Regular cardiac myocyte (primary cell): ENCODE measurements at places on chromosomes 16 and 17. TPM values are rescaled to one million over a fixed set of nuclear protein-coding genes. Genes with fewer than 3 reads are reported as not detected.

Gene HSPB9
- not detected in 2 replicates for total RNA-seq

Gene CD300A
- under 0.01 TPM in 1 of 2 replicates, not detected in the other for total RNA-seq

Gene SLX1A
- 13.5 and 18.8 TPM in 2 replicates for total RNA-seq

Gene AANAT
- total RNA-seq: not detected in 2 replicates

Gene KCNAB3
- 0.58 and 0.85 TPM in 2 replicates for total RNA-seq

Gene TBC1D28
- total RNA-seq: not detected in 2 replicates

Gene CES3
- 0.56 TPM in 1 of 2 replicates, not detected in the other for total RNA-seq

Gene KRTAP4-6
- not detected in 2 replicates for total RNA-seq

Gene FAM20A
- 1.7 and 10.4 TPM in 2 replicates for total RNA-seq

Gene GNAO1
- total RNA-seq: under 0.01 and 0.19 TPM in 2 replicates

Gene TBX6
- total RNA-seq: 0.19 and 0.28 TPM in 2 replicates

Gene MPP3
- total RNA-seq: 9.2 and 11.6 TPM in 2 replicates

Gene CDH5
- total RNA-seq: 4.2 and 23.2 TPM in 2 replicates

Gene PYDC1
- not detected in 2 replicates for total RNA-seq

Gene TVP23B
- total RNA-seq: 115 and 183 TPM in 2 replicates

Gene ADAP2
- 7.9 and 12.1 TPM in 2 replicates for total RNA-seq

Gene GP2
- not detected in 2 replicates for total RNA-seq

Gene CNTNAP4
- total RNA-seq: not detected in 2 replicates

Gene FDXR
- total RNA-seq: 31.4 and 47.6 TPM in 2 replicates

Gene NTN3
- 0.19 and 0.56 TPM in 2 replicates for total RNA-seq

Gene CPNE7
- total RNA-seq: 8.2 and 11.3 TPM in 2 replicates

Gene SKAP1
- 0.56 TPM in 1 of 2 replicates, not detected in the other for total RNA-seq

Gene OR4D1
- not detected in 2 replicates for total RNA-seq

Gene CCL16
- total RNA-seq: not detected in 2 replicates

Gene PTX4
- total RNA-seq: 0.19 TPM in 1 of 2 replicates, not detected in the other

Gene CACNG1
- total RNA-seq: not detected in 2 replicates

Gene GLYR1
- 43.4 and 62.9 TPM in 2 replicates for total RNA-seq

Gene MYO15B
- total RNA-seq: 1.2 and 8.2 TPM in 2 replicates

Gene TP53TG3C
- 0.19 and 1.4 TPM in 2 replicates for total RNA-seq

Gene CUEDC1
- 7.7 and 7.9 TPM in 2 replicates for total RNA-seq

Gene TMEM88
- total RNA-seq: 0.58 TPM in 1 of 2 replicates, not detected in the other

Gene LCMT1
- 47.7 and 72.7 TPM in 2 replicates for total RNA-seq

Gene NOL3
- total RNA-seq: 11.1 and 20.6 TPM in 2 replicates

Gene FSCN2
- total RNA-seq: 0.19 and 5.1 TPM in 2 replicates

Gene KAT8
- total RNA-seq: 29.7 and 35.2 TPM in 2 replicates

Gene CDH3
- 0.38 and 1.1 TPM in 2 replicates for total RNA-seq

Gene CDC6
- total RNA-seq: 3.7 and 48.1 TPM in 2 replicates

Gene CMC2
- 33.5 and 76.1 TPM in 2 replicates for total RNA-seq

Gene KCNJ18
- total RNA-seq: not detected in 2 replicates

Gene STX1B
- total RNA-seq: 0.19 and 0.28 TPM in 2 replicates

Gene CCDC78
- 1.3 and 2.0 TPM in 2 replicates for total RNA-seq

Gene BCL6B
- 0.19 and 0.56 TPM in 2 replicates for total RNA-seq

Gene RUNDC3A
- total RNA-seq: 0.56 TPM in 1 of 2 replicates, not detected in the other

Gene TNFRSF17
- not detected in 2 replicates for total RNA-seq

Gene ABCC11
- total RNA-seq: 0.38 and 0.56 TPM in 2 replicates

Gene USH1G
- total RNA-seq: under 0.01 TPM in 1 of 2 replicates, not detected in the other

Gene LITAFD
- total RNA-seq: not detected in 2 replicates

Gene MAP2K6
- 0.19 and 0.28 TPM in 2 replicates for total RNA-seq

Gene RFWD3
- total RNA-seq: 12.1 and 39.7 TPM in 2 replicates

Gene MT4
- total RNA-seq: not detected in 2 replicates

Gene LRRC37B
- 3.6 and 11.3 TPM in 2 replicates for total RNA-seq

Gene GDPD3
- 0.56 and 0.77 TPM in 2 replicates for total RNA-seq

Gene CLDN6
- 0.19 TPM in 1 of 2 replicates, not detected in the other for total RNA-seq

Gene MAPT
- under 0.01 TPM in 2 replicates for total RNA-seq

Gene TMEM235
- not detected in 2 replicates for total RNA-seq

Gene PIEZO1
- total RNA-seq: 140 and 243 TPM in 2 replicates

Gene PHLPP2
- 5.9 and 14.2 TPM in 2 replicates for total RNA-seq

Gene PRRT2
- total RNA-seq: 0.58 and 3.1 TPM in 2 replicates

Gene PLA2G10
- total RNA-seq: not detected in 2 replicates

Gene MYH8
- total RNA-seq: not detected in 2 replicates
